ENCODE measurements at places on chromosomes 2 and 18.
A peak's percentile ranks its signal among the peaks of the same experiment; 100 is the strongest.

GRCh38 chr2:185338104-185338503 lies 400.5 kb upstream of the FSIP2 start:
- no peak overlapping the region for H3K4me3 ChIP-seq
- H3K4me1 ChIP-seq: no peaks in the 10 kb centered on the region
- no peaks in the 10 kb centered on the region for H3K27me3 ChIP-seq
- DNase-seq: no peak

GRCh38 chr2:168053676-168054075 lies 193.7 kb downstream of the STK39 start:
- no peaks in the 10 kb centered on the region for H3K27me3 ChIP-seq
- H3K4me3 ChIP-seq: no peak overlapping the region
- H3K36me3 ChIP-seq: peaks cover 2% of the 10 kb centered on the region
- no peak for DNase-seq

- no peak overlapping the region for H3K27ac ChIP-seq
- no peaks in the 10 kb centered on the region for H3K36me3 ChIP-seq
- no peaks in the 10 kb centered on the region for H3K4me1 ChIP-seq
- H3K27me3 ChIP-seq: no peaks in the 10 kb centered on the region
- peak; percentile 39 for DNase-seq
- H3K4me3 ChIP-seq: no peak overlapping the region
Observed at GRCh38 chr2:26412091-26412673, 10.5 kb downstream of the DRC1 start.

GRCh38 chr18:21769206-21769605 lies 28.6 kb downstream of the MIB1 start:
- H3K27me3 ChIP-seq: no peaks in the 10 kb centered on the region
- peaks cover 32% of the 10 kb centered on the region for H3K36me3 ChIP-seq
- H3K4me1 ChIP-seq: no peaks in the 10 kb centered on the region
- DNase-seq: no peak
- H3K4me3 ChIP-seq: no peak overlapping the region

DNA sequence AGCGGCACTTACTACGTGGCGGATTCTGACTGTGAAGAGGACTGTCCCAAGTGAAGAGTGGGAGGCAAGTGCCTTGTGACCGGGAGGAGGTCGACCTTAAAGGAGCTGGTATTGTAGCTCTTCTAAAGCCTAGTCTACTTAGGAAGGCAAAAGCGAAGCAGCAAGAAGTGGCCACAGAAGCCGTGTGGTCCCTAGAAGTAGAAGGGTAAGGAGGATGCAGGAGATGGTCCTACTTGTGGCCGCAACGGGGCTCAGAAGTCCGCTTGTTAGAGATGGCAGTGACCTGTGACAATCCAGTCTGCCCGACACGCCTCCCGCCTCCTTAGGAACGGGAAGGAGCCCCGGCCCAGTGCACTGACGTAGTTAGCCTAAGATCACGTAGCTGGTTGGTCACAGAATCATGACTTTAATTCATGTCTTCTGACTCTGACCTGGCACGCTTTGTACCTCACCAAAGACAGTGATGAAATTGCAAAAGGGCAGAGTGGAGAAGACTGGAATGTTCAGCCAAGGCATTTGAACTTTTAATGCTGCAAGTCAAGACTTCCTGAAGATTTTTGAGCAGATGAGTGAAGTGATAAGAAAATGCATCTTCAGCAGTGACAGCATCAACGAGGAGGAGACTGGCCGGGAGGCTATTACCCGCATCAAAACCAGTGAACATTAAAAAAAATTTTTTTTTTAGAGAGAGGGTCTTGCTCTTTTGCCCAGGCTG lies 749 bp upstream of the EIF2AK3 start:
- H3K4me3 ChIP-seq: peak overlapping the region; percentile 46
- H3K27ac ChIP-seq: peak overlapping the region; percentile 98
- no peaks in the 10 kb centered on the region for H3K27me3 ChIP-seq
- H3K4me1 ChIP-seq: peaks cover 5% of the 10 kb centered on the region
- H3K36me3 ChIP-seq: no peaks in the 10 kb centered on the region
- DNase-seq: peak; percentile 89

DNA sequence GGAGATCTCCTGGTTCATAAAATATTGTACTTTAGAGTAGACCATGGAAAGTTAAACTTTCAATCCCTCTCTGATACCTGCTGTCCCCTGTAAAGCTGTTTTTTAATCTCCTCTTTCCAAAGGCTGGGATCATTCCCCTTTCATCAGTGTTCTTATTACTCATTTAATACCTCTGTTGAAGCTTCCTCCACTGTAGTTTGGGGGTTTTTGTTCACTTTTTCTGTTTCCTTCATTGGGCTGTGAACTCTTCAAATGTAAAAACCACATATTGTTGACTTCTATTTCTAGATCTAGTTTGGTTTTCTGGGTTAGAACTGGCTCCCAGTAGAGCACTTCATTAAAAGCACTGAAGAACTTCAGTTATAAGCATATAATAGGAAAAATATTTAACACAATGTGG lies 598.1 kb downstream of the RNF144A start:
- no peak for DNase-seq
- H3K4me1 ChIP-seq: no peaks in the 10 kb centered on the region
- no peak overlapping the region for H3K27ac ChIP-seq
- no peak overlapping the region for H3K4me3 ChIP-seq

GRCh38 chr18:74444104-74444503 lies 13.0 kb downstream of the DIPK1C start:
- no peak for DNase-seq
- H3K4me1 ChIP-seq: no peaks in the 10 kb centered on the region
- no peak overlapping the region for H3K4me3 ChIP-seq
- no peaks in the 10 kb centered on the region for H3K27me3 ChIP-seq

GRCh38 chr2:28137221-28137620 lies 246.7 kb downstream of the BABAM2 start:
- DNase-seq: peak; percentile 12
- no peak overlapping the region for H3K4me3 ChIP-seq
- H3K36me3 ChIP-seq: no peaks in the 10 kb centered on the region
- H3K27ac ChIP-seq: no peak overlapping the region
- H3K27me3 ChIP-seq: no peaks in the 10 kb centered on the region

DNA sequence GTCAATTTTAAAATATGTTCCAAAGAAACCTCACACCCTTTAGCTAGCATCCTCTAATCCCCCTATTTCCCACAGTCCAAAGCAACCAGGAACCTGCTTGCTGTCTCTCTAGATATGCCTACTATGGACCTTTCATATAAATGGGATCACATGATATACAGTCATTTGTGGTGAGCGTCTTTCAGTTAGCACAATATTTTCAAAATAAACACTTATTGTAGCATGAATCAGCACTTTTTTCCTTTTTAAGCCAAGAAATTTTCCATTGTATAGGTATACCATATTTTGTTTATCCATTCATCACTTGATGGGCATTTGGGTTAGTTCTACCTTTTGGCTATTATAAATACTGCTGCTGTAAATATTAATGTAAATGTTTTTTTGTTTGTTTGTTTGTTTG lies 223.0 kb upstream of the DOK6 start:
- DNase-seq: no peak
- no peak overlapping the region for H3K27ac ChIP-seq
- H3K27me3 ChIP-seq: no peaks in the 10 kb centered on the region
- no peaks in the 10 kb centered on the region for H3K4me1 ChIP-seq
- no peaks in the 10 kb centered on the region for H3K36me3 ChIP-seq
- H3K4me3 ChIP-seq: no peak overlapping the region

DNA sequence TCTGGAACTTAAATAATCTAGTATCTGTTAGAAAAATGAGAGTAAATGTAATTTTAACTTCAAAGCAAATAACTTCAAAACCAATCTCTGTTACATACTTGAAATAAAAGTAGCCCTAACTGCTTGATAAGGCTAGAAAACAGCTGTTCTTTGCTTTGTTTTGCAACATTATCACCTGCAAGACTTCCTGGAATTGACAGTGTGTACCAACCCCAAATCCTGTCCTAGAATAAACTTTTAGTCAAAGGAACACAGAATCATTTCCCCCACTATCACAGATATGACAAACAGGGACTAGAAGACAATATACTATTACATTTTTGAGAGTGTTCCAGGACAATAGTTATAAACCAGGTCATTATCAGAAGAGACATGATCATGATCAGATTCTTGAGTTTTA lies 105.3 kb upstream of the PGAP1 start:
- H3K4me3 ChIP-seq: no peak overlapping the region
- H3K27me3 ChIP-seq: no peaks in the 10 kb centered on the region
- no peak overlapping the region for H3K27ac ChIP-seq
- peak; percentile 29 for DNase-seq
- H3K4me1 ChIP-seq: peaks cover 6% of the 10 kb centered on the region

- H3K4me1 ChIP-seq: no peaks in the 10 kb centered on the region
- H3K36me3 ChIP-seq: no peaks in the 10 kb centered on the region
- no peak overlapping the region for H3K27ac ChIP-seq
- peaks cover 3% of the 10 kb centered on the region for H3K27me3 ChIP-seq
Observed at GRCh38 chr2:113080134-113080533, 12.4 kb downstream of the IL1F10 start.

DNA sequence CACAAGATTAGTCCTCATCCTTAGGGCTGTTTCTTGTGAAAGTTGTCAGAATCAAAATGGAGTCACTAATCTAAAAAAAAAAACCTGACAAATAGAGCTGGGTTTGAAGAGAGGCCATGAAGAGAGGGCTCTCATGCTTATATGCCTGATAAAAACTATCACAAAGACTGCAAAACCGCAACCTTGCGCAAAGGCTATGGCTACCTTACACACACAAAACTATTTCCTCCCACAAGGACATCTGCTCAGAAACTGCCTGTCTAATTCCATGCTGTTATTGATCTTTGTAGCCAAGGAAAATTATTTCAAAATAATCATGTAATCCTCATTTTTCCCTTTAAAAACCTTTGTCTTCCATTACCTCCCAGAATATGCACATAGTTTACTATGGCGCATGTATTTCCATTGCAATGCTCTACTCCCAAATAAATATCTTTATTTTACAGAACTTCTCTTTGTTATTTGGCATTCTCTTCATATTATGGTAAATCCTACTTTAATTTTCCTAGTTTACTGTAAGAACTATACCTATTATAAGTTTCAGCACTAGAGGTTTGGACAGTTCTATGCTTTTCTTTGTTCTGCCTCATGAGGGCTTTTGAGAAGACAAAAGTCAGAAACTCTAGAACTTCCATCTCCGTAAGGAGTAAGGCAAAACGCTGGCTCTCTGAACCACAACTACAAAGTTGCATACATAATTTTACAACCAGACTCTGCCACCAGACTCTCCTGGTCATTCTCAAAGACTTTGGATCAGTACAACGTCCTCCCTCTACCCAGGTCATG lies 9.6 kb upstream of the DPYSL5 start:
- peaks cover 28% of the 10 kb centered on the region for H3K27me3 ChIP-seq
- H3K4me3 ChIP-seq: no peak overlapping the region
- no peak overlapping the region for H3K27ac ChIP-seq
- H3K36me3 ChIP-seq: no peaks in the 10 kb centered on the region
- peak; percentile 70 for DNase-seq

All from cardiac muscle cell (in vitro differentiated cells and primary cell).